Vein endothelial cell (primary cell): ENCODE measurements at places on chromosomes 2 and 18. TPM values are rescaled to one million over a fixed set of nuclear protein-coding genes. Genes with fewer than 3 reads are reported as not detected.

The GTF2A1L gene
- not detected in 2 replicates for total RNA-seq

The SEMA4C gene
- 22.6 and 35.3 TPM in 2 replicates for total RNA-seq

The CCDC74B gene
- total RNA-seq, result 0.65 and 2.9 TPM in 2 replicates

The C2orf81 gene
- 0.19 TPM in 1 of 2 replicates, not detected in the other for total RNA-seq

The NLRC4 gene
- total RNA-seq, result not detected in 2 replicates

The INHBB gene
- 6.9 and 8.2 TPM in 2 replicates for total RNA-seq

The UPP2 gene
- total RNA-seq, result not detected in 2 replicates

The PRSS56 gene
- not detected in 2 replicates for total RNA-seq

The CXCR4 gene
- total RNA-seq, result 98.6 and 311 TPM in 2 replicates

The CCL20 gene
- 0.98 and 1.4 TPM in 2 replicates for total RNA-seq

The CPO gene
- total RNA-seq, result 0.19 TPM in 1 of 2 replicates, not detected in the other

The PAX3 gene
- not detected in 2 replicates for total RNA-seq

The KIAA2012 gene
- total RNA-seq, result not detected in 2 replicates

The HAAO gene
- total RNA-seq, result not detected in 2 replicates

The TBC1D8 gene
- 67.0 and 90.2 TPM in 2 replicates for total RNA-seq

The TGFA gene
- 4.2 and 5.3 TPM in 2 replicates for total RNA-seq

The C1QL2 gene
- total RNA-seq, result not detected in 2 replicates

The LHCGR gene
- total RNA-seq, result not detected in 2 replicates

The UGGT1 gene
- 83.3 and 101 TPM in 2 replicates for total RNA-seq

The SCN3A gene
- not detected in 2 replicates for total RNA-seq

The PSMG2 gene
- 80.4 and 89.7 TPM in 2 replicates for total RNA-seq

The PAX8 gene
- total RNA-seq, result 0.48 and 1.3 TPM in 2 replicates

The GRB14 gene
- 5.1 and 5.9 TPM in 2 replicates for total RNA-seq

The ADD2 gene
- total RNA-seq, result 1.2 and 1.3 TPM in 2 replicates

The CDH2 gene
- 5.8 and 7.5 TPM in 2 replicates for total RNA-seq

The INPP5D gene
- total RNA-seq, result 26.1 and 34.3 TPM in 2 replicates

The SERPINB10 gene
- total RNA-seq, result not detected in 2 replicates

The GYPC gene
- 120 and 147 TPM in 2 replicates for total RNA-seq

The SCYGR4 gene
- total RNA-seq, result not detected in 2 replicates

The GPR35 gene
- total RNA-seq, result 0.19 and 0.33 TPM in 2 replicates

The SOX11 gene
- total RNA-seq, result not detected in 2 replicates

The UGT1A3 gene
- not detected in 2 replicates for total RNA-seq

The PRKAG3 gene
- total RNA-seq, result not detected in 2 replicates

The CD8B2 gene
- not detected in 2 replicates for total RNA-seq

The FAM117B gene
- 2.1 and 2.6 TPM in 2 replicates for total RNA-seq

The SEC11C gene
- total RNA-seq, result 15.6 and 21.6 TPM in 2 replicates

The TMEM37 gene
- 0.19 and 0.33 TPM in 2 replicates for total RNA-seq

The C2orf80 gene
- not detected in 2 replicates for total RNA-seq

The GALNT1 gene
- 239 and 261 TPM in 2 replicates for total RNA-seq

The EGR4 gene
- not detected in 2 replicates for total RNA-seq

The MSH2 gene
- total RNA-seq, result 19.3 and 28.5 TPM in 2 replicates

The CERKL gene
- not detected in 2 replicates for total RNA-seq

The RBM45 gene
- total RNA-seq, result 17.6 and 18.7 TPM in 2 replicates

The SPP2 gene
- not detected in 2 replicates for total RNA-seq

The PLGLB1 gene
- 0.57 and 1.3 TPM in 2 replicates for total RNA-seq

The DNAH7 gene
- total RNA-seq, result under 0.01 and 0.38 TPM in 2 replicates

The RIT2 gene
- not detected in 2 replicates for total RNA-seq

The EPG5 gene
- total RNA-seq, result 24.5 and 28.8 TPM in 2 replicates

The STPG4 gene
- 0.29 and 0.33 TPM in 2 replicates for total RNA-seq

The EMX1 gene
- not detected in 2 replicates for total RNA-seq

The POMC gene
- 0.29 and 0.98 TPM in 2 replicates for total RNA-seq

The DOK6 gene
- total RNA-seq, result under 0.01 and 0.57 TPM in 2 replicates

The CCDC178 gene
- total RNA-seq, result 0.65 and 1.8 TPM in 2 replicates

The CREG2 gene
- total RNA-seq, result 2.3 and 8.6 TPM in 2 replicates

The BOK gene
- 59.5 and 127 TPM in 2 replicates for total RNA-seq
